ENCODE measurements at places on chromosomes 7 and 10.

DNA sequence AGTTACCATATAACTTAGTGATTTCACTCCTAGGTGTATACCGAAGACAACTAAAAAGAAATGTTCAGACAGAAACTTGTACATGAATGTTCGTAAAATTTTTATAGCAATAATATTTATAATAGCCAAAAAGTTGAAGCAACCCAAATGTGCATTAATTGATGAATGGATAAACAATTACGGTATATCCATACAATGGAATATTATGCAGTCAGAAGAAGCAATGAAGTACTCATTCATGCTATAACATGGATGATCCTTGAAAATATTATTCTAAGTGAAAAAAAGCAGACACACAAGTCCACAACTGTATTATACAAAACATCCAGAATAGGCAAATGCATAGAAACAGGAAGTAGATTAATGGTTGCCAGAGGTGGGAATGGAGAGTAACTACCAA is 183.9 kb downstream of the RNLS start:
- DNase-seq = no peak

GRCh38 chr10:102414749-102415148 is 3.8 kb downstream of the PSD start:
- DNase-seq = no peak

GRCh38 chr10:70762441-70763175 is 22.6 kb downstream of the TBATA start:
- no peak for DNase-seq

GRCh38 chr10:89741126-89741762 is 39.9 kb downstream of the KIF20B start:
- DNase-seq = no peak

- DNase-seq = no peak
Observed at GRCh38 chr10:132916956-132917666, 25.3 kb downstream of the CFAP46 start.

DNA sequence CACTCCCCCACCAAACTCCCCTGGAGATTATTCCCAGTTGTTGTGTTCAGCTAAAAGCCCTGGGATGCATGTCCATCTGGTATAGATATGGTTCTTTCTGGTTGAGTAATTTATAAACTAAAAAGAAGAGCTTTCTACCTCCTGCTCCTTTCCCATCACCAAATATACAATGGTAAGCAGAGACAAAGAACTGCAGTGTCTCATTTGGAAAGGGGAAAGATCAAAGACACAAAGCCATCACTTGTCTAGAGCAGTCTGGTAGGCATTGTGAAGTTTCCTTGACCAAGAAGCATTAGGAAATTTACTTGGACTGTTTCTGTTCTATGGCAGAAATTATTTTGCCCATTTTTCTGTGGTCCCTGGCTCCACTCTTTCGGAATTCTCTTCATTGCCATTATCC is 24.9 kb upstream of the PANK1 start:
- no peak for DNase-seq

DNA sequence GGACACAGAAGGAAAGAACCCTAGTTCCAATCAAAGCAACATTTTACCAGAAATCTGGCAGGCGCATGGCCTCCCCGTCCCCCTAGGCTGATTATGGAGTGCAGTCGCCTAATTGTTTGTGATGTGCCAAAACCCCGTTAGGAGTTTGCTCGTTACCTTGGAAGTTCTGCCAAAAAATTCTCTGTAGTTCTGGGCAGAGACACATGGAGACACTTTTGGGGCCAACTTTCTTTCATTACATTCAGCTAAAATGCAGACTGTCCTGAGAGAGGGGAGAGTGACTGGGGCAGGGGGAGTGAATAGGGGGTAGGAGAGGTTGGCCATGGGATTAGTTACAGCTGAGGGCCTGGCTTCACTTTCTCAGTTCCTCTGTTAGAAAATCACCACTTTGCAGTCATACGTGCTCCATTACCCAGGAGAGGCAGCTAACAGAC is 158.0 kb upstream of the NPVF start:
- no peak for DNase-seq

- DNase-seq = no peak
Observed at GRCh38 chr7:123367031-123367430, 167.3 kb upstream of the SLC13A1 start.

- no peak for DNase-seq
Observed at GRCh38 chr7:148715027-148715426, 16.3 kb downstream of the CUL1 start.

Data from activated CD4-positive, alpha-beta T cell treated with anti-CD3 and anti-CD28 coated beads, Interleukin-2, amount 50 U/mL, for 1 hour (primary cell).